ENCODE measurements at places on chromosomes 3 and 15.
A peak's percentile ranks its signal among the peaks of the same experiment; 100 is the strongest.

- peak; percentile 42 for DNase-seq
Observed at GRCh38 chr15:60389261-60390077, 8.3 kb downstream of the ANXA2 start.

DNA sequence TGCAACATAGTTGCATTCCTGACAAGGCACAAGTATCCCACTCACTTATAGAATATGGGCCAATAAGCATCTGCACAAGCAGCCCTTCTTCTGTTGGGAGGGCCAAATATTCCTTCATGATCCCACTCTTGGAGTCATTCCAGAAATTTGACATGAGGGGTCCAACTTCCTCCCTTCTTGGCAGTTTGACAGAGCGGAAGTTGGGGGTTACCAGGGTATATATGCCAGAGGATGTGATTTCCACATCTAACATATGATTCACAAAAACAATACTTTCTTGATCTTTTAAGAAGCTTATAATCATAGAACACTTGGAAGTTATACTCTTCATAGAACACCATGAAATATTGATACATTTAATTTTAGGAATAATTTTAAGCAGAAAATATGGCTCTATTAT lies 100.9 kb upstream of the CRBN start:
- DNase-seq = no peak

DNA sequence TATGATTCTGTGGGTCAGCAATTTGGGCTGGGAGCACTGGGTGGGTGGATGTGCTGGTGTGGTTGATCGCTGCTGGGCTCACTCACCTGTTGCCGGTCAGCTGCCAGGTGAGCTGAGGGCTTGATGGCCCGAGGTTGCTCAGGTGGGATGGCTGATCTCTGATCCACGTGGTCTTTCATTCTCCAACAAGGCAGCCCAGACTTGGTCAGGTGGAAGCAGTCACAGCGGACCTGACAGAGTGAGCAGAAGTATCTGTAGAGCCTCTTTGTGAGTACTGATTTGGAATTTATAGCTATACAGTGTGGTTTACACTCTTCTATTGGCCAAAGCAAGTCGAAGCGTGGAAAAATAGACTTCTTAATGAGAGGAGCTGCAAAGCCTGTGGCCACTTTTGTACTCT lies 97.2 kb upstream of the ADAMTSL3 start:
- DNase-seq = no peak

GRCh38 chr3:25557694-25558093 lies 107.0 kb downstream of the TOP2B start:
- no peak for DNase-seq

- DNase-seq = no peak
Observed at GRCh38 chr15:62850791-62851291, 191.7 kb upstream of the TPM1 start.
